Stimulated activated CD8-positive, alpha-beta memory T cell treated with anti-CD3 and anti-CD28 coated beads, Interleukin-12 subunit alpha, Interleukin-12 subunit beta, amount 100 ng/mL, for 4 hours (primary cell): ENCODE measurements at places on chromosomes 11 and 22.
A peak's percentile ranks its signal among the peaks of the same experiment; 100 is the strongest.

DNA sequence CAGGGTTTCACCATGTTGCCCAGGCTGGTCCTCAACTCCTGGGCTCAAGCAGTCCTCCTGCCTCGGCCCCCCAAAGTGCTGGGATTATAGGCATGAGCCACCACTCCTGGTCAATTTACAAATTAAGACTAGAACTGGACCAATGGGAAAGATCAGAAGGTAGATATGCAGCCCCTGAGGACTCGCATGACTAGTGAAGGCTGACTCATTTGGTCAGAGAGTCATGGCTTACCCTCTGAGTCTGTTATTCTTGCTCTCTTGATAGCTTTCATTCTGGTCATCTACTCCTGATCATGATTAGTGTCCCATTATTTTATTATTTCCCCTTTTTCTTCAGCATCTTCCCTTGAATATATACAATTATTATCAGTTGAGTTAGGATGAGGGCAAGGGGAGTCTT is 2.7 kb upstream of the LDHAL6A start:
- DNase-seq = no peak

DNA sequence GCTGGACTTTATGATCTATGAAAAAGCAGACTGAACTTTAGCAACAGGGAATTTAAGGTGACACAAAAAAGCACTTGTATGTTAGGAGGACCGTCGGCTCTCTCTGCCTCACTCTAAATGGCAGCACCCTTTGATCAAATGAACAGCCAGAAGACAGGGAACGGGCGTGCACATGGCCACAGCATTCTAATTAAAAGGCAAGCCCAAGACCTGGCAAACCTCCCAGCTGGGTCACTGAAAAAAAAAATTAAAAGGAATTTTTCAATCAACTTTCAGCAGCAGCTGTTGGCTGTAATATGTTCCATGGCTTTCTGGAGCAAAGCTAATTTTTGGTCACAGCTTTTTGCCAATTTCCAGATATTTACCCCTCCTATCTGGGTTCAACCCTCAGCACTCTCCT is 116.5 kb downstream of the C11orf58 start:
- no peak for DNase-seq

- DNase-seq = no peak
These were observed 747.0 kb downstream of the BRD1 start for GRCh38 chr22:49080631-49081030.

GRCh38 chr11:21727102-21727501 is 465.8 kb upstream of the ANO5 start:
- no peak for DNase-seq

GRCh38 chr22:26586556-26587325 is 3.2 kb downstream of the TPST2 start:
- no peak for DNase-seq

GRCh38 chr22:39095971-39096370 is 1.1 kb upstream of the APOBEC3H start:
- DNase-seq = no peak

DNA sequence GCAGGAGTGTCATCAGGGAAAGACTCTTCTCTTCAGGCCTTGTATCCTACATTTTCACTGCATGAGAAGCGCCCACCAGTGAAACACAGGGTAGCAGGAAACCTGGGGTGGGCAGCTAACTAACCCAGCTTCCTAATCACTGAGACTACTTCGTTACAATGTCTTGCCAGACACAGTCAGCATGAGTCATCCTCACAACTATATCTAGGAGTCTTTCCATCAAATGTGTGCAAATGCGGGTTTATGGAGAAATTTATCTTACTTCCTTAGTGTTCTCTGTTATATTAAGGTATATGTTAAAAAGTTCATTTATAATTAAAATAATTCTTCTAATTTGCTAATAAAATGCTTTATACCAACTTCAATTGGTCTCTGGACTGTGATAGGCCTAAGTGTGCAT is 79.9 kb upstream of the RAB1B start:
- DNase-seq = no peak

- DNase-seq = no peak
These were observed 446.6 kb downstream of the DLG2 start for GRCh38 chr11:85180528-85180927.

GRCh38 chr11:128830290-128831173 is 36.6 kb downstream of the KCNJ1 start:
- no peak for DNase-seq

DNA sequence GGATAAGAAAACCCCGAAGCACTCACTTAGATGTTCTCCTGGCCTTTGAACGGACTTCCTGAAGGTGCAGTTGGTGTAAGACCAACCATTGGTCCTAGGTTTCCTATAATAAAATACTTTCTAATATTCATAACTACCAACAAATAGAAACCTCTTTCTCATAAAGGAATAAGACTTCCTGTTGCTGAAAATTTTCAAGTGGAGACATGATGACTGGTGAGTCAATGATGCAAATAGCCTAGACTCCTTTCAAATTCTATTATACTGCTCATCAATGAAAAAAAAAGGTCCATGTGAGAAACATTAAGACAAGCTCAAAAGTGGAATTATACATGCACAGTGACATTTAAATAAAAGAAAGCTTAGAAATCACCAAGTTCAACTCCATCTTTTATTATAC is 862.8 kb downstream of the FAM181B start:
- DNase-seq = no peak

GRCh38 chr11:66126808-66127555 is 56.9 kb downstream of the PACS1 start:
- peak; percentile 29 for DNase-seq

DNA sequence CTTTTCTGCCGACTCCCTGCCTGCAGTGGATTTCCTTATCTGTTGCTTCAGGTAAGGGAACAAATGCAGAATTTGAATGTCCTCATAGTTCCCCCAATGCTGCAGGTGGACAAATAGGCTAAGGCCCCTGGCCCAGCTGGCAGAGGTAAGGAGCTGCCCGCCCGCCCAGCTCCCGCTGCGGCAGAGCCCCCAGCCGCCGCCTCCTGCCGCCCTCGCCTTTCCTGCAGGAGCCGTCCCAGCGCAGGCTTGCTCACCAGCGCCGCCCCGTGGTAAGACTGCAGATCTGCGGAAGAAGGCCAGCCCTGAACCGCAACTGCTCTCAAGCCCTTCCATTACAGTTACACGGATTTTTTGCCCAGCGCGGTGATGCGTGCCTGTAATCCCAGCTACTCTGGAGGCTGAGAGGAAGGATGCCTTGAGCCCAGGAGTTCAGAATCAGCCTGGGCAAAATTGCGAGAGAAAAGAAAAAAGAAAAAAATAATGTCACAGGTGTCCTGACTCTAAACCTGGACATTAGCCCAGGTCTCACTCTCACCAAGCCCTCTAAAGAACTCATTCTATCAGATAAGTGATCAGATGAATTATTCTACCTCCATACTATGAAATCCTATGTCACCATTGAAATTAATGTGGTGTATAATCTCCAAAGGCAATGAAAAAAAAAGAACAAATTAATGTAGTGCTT is 51.2 kb upstream of the EMID1 start:
- DNase-seq = peak; percentile 45

- DNase-seq = no peak
These were observed 13.4 kb upstream of the CAPN5 start for GRCh38 chr11:77053217-77054015.

GRCh38 chr11:31337806-31338205 is 31.7 kb downstream of the DCDC1 start:
- no peak for DNase-seq

DNA sequence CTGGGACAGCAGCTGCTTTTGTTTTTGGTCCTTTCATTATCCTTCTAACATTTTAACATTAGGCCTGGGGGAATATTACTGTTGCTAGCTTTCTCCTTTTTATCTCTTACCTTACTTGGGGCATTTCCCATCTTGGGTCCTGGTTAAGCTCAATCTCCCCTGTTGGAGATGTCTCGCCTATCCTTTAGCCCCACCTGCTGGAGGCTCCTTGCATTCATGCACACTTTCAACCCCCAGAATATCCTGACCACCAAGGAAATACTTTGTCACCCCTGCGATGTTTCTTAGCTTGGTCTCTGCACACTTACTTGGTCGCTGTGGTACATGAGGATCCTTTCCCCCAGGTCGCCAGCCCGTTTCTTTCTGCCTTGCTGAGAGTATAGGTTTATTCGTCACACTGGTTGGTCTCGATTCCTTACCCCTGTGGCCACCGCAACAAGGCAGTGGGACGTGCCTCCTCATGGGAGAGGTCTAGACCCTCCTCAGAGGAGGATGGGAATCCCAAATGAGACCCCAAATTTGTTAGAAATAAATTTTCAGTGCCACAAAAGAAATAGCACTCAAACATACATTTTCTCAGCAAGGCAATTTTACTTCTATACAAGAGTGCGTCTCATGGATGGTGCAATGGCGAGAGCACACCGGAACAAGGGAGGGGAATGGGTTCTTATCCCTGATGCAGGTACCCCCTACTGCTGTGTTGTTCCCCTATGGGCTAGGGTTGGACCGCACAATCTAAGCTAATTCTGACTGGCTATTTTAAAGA is 5.4 kb upstream of the TXN2 start:
- peak; percentile 39 for DNase-seq

DNA sequence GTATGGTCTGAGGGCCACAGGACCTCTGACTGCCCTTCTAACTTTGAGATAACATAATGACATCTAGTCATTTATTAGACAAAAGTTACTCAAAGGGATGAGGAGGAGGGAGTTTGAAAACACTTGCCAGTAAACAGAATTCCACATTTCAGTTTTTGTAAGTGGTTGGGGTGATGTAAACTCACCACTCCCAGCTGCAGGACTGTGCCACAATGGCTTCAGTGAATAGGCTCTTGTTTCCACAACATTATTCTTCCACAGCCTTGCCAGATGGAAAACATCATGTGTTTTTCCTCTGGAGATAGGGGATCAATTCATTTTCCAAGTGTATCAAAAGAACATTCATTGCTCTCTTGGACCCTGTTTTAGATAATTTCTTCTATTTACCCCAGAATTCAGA is 147.2 kb upstream of the BDNF start:
- no peak for DNase-seq

DNA sequence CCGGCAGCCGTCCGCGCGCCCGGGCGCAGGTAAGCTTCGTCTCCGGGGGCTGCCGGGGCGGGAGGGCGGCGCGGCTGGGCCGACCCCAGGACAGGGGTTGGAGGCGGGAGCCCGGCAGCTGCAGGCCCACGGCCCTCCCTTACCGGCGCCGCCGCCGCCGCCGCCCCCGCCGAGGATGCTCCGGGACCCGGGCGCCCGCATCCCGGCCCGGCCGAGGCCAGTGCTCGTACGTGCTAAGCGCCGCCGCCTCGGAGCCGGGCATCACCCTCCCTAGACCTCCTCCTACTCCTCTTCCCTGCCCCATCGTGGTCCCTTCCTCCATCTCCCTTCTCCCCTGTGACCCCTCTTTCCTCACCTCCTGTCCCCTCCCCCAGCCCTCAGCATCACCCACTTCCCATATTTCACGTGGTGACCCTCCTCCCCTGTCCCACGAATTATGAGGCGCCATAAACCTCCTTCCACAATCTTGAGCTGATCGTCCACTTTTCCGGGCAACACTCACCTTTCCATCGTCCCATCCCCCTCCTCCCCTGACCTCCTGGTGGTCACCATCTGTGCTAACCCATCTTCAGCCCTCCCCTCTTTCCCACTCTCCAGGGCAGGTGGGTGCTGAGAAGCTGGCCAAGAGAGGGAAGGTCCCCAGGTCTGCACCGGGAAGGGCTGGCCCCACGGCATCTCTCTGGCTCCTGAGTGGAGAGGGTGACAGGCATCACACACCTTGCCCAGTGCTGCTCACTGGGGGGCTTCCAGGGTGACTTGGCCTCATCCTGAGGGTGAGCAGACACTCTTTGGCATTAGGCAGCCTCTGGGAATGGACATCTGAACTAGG is 612 bp downstream of the ASPHD2 start:
- no peak for DNase-seq

- no peak for DNase-seq
These were observed 30.6 kb upstream of the RFPL3 start for GRCh38 chr22:32327066-32327465.
